ENCODE measurements at places on chromosomes 3 and 15.

DNA sequence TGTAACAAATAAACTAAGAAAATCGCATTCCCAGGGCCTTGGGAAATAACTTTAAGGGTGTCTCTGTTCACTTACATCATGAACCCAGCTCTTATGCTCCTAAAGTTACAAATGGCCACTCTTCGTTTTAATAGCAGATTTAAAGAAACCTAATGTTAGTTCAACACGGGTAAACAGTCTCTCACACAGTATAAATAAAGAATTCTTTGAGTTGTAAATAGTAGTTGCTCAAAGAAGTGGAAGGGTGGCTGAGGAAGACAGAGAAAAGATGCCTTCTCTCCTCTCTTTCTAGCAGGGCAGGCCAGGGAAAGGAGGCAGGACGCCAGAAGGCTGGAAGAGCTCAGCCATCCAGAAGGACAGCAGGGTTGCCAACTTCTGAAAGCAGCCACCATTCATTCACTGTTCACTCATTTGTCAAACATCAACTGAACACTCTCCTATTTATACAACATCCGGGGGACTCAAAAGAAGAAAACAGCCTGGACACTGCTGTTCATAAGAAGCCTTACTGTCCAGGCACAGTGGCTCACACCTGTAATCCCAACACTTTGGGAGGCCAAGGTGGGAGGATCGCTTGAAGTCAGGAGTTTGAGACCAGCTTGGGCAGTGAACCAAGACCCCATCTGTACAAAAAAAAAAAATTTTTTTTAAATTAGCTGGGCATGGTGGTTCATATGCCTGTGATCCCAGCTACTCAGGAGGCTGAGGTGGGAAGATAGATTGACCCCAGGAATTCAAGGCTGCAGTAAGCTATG lies 47.3 kb downstream of the WWTR1 start:
- no peak for DNase-seq

GRCh38 chr15:43922021-43922420 lies 95.2 kb downstream of the WDR76 start:
- DNase-seq, result no peak

GRCh38 chr3:72957297-72957696 lies 39.3 kb upstream of the PPP4R2 start:
- no peak for DNase-seq

- DNase-seq, result no peak
Observed at GRCh38 chr3:47884603-47885002, 81.7 kb downstream of the DHX30 start.

- DNase-seq, result no peak
Observed at GRCh38 chr15:77266708-77267386, 153.1 kb downstream of the PEAK1 start.

DNA sequence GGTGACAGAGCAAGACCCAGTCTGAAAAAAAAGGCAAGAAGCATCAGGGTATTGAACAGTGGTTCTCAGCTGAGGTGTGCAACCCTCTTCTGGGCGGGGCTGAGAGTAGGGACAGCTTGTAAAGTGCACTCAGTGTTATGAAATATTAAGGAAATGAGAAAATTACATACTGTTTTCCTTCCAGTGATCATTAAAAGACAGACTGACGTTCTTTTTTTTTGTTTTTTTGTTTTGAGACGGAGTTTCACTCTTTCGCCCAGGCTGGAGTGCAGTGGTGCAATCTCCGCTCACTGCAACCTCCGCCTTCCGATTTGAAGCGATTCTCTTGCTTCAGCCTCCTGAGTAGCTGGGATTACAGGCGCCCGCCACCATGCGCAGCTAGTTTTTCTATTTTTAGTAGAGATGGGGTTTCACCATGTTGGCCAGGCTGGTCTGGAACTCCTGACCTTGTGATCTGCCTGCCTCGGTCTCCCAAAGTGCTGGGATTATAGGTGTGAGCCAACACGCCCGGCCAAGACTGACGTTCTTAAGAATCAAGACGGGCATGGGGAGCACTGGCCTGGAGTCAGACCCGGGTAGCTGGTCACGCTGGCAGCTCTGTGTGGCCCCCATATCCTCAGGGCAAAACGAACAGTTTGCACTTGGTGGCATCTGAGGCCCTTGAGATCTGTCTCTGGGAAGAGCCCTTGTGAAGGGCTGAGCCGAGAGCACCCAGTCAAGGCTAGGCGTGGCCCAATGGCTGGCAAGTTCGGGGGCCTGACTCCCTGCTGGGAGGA lies 11.4 kb downstream of the MAN2A2 start:
- no peak for DNase-seq

GRCh38 chr15:39682366-39682765 lies 100.3 kb downstream of the FSIP1 start:
- DNase-seq, result no peak

GRCh38 chr15:58114812-58115211 lies 23.4 kb upstream of the AQP9 start:
- DNase-seq, result no peak

DNA sequence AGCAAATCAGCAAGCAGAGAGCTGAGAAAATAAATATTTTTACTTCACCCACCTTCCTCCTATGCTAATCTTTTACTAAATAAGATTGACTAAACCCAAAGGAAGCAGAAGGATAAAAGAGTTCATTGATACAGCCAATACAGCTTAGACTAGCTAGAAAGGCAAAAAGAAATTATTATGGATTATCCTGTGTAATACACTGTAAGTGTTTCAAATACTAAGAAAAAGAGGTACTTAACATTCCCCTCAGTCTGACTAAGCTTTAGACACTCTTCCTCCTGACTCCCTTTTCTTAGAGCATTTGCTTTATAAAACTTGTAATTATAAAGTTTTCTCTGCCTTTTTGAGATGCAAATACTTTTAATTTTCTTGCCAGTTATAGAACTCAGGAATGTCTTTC lies 848.9 kb upstream of the CADM2 start:
- DNase-seq, result no peak

GRCh38 chr3:48218537-48218936 lies 4.8 kb upstream of the CAMP start:
- DNase-seq, result no peak

GRCh38 chr3:160006282-160007163 lies 17.9 kb downstream of the IL12A start:
- DNase-seq, result no peak

GRCh38 chr3:125478326-125478725 lies 41.7 kb downstream of the SNX4 start:
- DNase-seq, result no peak

GRCh38 chr3:192866804-192867203 lies 50.9 kb downstream of the MB21D2 start:
- DNase-seq, result no peak

DNA sequence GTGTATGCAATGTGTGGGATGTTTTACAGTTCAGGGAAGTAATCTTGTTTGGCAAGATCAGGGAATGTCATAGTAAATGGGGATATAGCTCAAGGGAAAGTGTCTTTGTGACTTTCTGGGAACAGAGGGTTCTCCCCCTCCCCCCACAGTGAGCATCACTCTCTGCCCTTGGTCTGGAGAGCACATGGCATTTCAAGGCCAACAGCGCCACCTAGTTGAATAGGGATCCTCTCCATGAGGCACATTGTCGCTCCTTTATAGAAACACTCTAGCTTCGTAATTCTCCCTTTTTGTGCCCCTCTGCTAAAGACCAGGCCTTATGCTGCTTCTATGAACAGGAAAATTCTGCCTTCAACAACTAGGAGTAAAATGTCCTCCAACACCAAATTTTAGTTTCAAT lies 37.1 kb upstream of the ARNT2 start:
- DNase-seq, result no peak

DNA sequence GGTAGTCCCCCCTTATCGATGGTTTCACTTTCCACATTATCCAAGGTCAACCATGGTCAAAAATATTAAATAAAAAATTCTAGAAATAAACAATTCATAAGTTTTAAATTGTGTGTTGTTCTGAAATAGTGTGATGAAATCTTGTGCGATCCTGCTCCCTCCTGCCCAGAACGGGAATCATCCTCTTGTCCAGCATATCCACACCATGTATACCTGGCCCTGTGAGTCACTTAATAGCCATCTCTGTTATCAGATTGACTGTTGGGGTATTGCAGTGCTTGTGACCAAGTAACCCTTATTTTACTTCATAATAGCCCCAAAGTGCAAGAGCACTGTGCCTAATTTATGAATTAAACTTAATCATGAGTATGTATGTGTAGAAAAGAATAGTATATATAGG lies 19.1 kb downstream of the FAM81A start:
- DNase-seq, result no peak

GRCh38 chr3:156417559-156418132 lies 137.3 kb downstream of the SSR3 start:
- DNase-seq, result no peak

DNA sequence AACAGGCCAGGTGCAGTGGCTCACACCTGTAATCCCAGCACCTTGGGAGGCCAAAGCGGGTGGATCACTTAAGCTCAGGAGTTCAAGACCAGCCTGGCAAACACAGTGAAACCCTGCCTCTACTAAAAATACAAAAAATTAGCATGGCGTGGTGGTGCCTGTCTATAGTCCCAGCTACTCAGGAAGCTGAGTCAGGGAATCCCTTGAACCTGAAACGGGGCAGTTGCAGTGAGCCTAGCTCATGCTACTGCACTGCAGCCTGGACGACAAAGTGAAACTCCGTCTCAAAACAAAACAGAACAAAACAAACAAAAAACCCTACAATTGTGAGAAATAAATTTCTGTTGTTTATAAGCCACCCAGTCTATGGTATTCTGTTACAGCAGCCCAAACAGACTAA lies 94.7 kb downstream of the PIK3CB start:
- no peak for DNase-seq

- no peak for DNase-seq
Observed at GRCh38 chr3:153150991-153151390, 11.0 kb upstream of the RAP2B start.

- DNase-seq, result no peak
Observed at GRCh38 chr15:31005660-31006059, 14.2 kb upstream of the MTMR10 start.

Measured in C1 segment of cervical spinal cord (tissue), 14 donors.